Stimulated activated CD4-positive, alpha-beta T cell treated with anti-CD3 and anti-CD28 coated beads, Interleukin-1b, Interleukin-23, amount 100 ng/mL, for 4 hours (primary cell): ENCODE measurements at places on chromosomes 7 and 10.

DNA sequence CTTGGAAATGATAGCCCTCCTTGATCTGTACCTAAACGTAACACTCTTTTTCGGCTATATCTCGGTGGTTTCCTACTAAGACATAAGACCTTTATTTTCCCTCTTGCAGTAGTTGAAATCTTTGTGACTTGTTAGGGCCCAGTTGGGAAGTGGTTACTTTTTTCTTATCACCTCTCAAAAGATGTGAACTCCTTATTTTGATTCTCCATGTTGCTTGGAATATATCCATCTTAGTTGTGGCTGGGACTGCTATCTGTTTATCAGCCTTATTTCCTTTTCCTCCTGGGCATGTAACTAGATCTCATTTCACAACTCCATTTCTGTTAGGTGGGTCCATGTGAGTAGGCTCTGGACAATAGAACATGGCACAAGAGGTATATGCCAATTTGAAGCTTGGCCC lies 4.1 kb upstream of the CPED1 start:
- DNase-seq: no peak

- no peak for DNase-seq
These were observed 468.6 kb upstream of the SEMA3A start for GRCh38 chr7:84663224-84663623.

DNA sequence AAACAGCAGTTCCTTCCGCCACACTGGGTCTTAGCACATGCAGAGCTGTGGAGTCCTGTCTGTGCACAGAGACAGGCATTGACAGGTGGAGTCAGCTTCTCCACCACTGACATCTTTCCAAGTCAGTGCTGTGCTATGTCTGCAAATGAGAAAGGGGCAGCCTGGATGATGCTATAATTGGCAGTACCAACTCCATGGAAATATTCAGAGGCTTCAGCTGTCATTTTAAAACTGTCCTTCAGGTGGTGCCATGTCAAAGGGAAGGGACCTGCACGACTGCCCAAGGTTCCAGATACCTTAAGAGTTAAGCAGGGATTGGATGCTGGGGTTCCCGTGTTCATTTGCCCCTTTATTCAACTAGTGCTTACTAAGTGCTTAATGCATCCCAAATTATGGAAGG lies 258.0 kb upstream of the PRKCQ start:
- no peak for DNase-seq

DNA sequence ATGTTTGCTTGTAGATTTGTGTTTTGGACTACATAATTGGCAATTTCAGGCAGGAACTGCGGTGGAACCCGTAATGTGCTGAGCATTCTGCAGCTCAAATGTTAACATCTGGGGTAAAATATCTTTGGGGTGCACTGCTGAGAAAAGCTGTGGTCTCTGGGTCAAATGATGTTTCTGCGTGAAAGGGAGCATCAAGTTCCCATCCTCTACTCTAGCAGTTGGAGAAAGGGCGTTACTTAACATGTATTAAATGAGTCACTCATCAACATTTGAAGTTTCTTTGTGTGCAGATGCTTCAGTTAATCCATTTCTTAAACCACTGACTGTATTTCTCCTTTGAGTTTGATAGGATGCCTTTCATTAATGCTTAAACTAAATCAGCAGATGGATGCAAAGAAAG lies 273.1 kb upstream of the PITRM1 start:
- no peak for DNase-seq

DNA sequence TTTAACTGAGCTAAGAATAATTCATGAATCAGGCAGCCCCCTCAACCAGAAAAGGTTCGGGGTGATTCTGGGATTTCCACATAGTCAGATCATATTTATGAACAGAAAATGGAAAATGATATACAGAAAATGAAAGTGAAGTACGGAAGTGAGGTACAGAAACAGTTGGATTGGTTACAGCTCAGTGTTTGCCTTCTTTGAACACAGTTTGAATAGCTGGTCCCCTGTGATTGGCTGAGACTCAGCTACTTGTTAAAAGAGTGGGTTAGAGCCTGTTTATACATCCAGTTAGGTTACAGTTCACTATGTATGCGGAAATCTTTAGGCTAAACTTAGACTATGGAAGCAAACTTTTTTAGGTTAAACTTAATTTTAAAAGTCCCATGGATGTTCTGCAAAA lies 511.7 kb downstream of the PLXDC2 start:
- no peak for DNase-seq

GRCh38 chr7:57821438-57822382 lies 371.7 kb downstream of the ZNF716 start:
- no peak for DNase-seq

DNA sequence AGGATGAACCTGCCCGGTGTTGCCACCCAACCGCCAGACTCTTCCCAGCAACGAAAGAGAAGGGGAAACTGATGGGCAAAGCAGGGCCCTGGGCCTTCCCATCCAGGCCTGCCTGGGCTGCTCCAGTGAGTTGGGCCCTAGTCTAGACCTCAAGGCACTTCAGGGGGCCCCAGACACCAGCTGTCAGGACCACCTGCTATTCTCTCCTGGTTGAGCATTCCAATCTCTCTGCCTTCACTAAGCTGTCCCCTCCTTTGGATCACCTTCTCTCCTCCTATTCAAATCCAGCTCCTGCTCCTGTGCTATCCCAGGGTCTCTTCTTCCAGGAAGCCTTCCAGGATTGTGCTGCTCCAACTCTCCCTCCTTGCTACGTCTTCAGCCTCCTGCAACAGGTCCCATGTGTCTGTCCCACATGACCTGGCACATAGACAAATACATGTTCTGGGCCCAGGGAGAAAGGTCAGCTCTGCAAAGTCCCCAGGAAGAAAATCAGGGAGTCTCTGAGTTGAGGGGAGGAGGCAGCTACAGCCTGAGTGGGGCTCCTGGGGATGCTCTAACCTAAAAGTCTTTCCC lies 3.1 kb downstream of the STX1A start:
- no peak for DNase-seq
